ENCODE measurements at places on chromosomes 1 and 21.

GRCh38 chr1:36203027-36203553, 21.2 kb upstream of the THRAP3 start:
- no peak for DNase-seq

DNA sequence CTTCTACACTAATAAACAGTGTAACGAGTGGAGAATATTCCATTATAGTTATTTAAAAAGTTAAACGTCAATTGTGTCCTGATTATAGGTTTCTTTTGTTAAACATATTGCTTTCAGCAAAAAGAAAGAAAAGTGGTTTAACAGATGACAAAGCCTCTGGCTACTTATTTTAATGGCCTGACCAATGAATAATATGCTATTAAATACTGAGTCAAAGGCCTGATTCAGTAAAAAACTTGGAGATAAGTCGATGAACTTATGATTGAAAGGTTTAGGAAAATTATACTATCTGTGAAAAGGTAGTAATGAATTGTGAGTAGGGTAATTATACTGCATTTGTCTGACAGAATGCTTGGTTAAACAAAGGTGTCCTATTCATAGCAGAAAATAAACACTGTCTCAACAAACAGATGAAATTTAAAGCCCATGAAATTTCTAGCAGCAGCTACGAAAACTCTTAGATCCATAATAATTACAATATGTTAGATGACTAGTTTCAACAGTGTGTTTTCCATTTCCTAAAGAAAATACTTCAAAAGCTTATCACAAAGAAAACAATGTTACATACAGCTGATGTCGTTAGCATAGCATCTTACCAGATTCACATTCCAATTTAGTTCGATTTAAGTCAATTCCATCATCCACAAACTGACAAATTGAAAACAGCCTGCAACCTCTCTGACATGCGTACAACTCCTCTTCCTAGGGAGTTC, 6.2 kb downstream of the TMEM59 start:
- DNase-seq = no peak

- no peak for DNase-seq
Observed at GRCh38 chr1:208997726-208998312, 585.7 kb upstream of the CAMK1G start.

DNA sequence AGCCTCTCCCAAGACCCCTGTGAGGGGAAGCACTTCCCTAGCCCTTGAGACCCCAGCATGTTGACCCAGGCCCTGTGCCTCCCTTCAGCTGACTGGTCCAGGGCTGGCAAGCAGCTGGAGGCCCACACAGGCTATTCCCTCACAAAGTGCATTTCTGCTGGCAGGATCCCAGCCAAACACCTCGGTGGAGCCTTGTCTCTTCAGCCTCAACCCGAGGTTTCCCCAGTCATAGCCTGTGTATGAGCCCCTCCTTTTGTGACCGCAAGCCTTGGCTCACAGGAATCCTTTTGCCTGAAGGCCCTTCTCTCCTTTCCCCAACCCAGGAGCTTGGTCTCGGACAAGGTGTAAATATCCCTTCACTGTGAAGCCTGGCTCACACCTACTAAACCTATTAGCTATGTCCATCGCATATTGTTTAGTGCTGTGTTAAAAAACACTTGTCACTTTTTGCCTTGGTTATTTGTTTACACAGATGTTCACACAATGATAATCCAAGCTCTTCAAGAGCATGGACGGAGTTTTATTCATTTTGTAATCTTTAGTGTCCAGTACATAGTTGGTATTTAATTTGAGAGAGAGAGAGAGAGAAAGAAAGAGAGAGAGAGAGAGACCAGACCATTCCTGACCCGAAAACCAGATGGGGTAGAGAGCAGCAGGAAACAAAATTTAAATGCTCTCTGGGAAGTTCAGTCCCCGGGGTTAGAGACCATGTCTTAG, 8.5 kb upstream of the CD247 start:
- DNase-seq = no peak

- no peak for DNase-seq
Observed at GRCh38 chr1:76951153-76951552, 83.9 kb downstream of the ST6GALNAC5 start.

- DNase-seq = no peak
Observed at GRCh38 chr1:245345191-245345884, 190.6 kb downstream of the KIF26B start.
